Activated CD4-positive, alpha-beta T cell treated with anti-CD3 and anti-CD28 coated beads for 36 hours (primary cell): ENCODE measurements at places on chromosomes 7 and 10. TPM values are rescaled to one million over a fixed set of nuclear protein-coding genes. Genes with fewer than 3 reads are reported as not detected.

DNA sequence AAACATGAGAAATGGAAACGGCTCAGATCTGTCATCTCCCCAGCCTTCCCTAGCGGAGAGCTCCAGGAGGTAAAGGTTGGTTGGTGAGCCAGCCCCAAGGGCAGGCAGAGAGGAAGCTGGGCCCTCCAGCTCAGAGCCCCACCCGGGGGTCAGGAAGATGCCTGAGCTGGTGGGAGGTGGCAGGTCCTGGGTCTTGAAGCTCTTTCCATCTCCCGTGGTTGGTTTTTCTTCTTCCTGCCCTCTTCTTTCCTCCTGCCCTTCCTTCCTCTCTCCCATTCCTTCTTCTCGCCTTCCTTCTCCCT, 384.2 kb upstream of the FOXK1 start:
- peaks cover 5% of the 10 kb centered on the region for H3K27me3 ChIP-seq
- no peak overlapping the region for H3K4me3 ChIP-seq
- no peak overlapping the region for H3K27ac ChIP-seq
- no peak for DNase-seq
- peaks cover 2% of the 10 kb centered on the region for H3K36me3 ChIP-seq

- no peak for DNase-seq
- H3K36me3 ChIP-seq, result no peaks in the 10 kb centered on the region
- H3K4me1 ChIP-seq, result no peaks in the 10 kb centered on the region
- H3K4me3 ChIP-seq, result no peak overlapping the region
- H3K27me3 ChIP-seq, result no peaks in the 10 kb centered on the region
These were observed 128.2 kb downstream of the DOCK1 start for GRCh38 chr10:127033216-127034033.

- H3K4me1 ChIP-seq, result no peaks in the 10 kb centered on the region
- H3K27ac ChIP-seq, result no peak overlapping the region
- peak; percentile 30 for DNase-seq
- no peaks in the 10 kb centered on the region for H3K36me3 ChIP-seq
- H3K27me3 ChIP-seq, result peaks cover 3% of the 10 kb centered on the region
These were observed 148.1 kb upstream of the ZNF92 start for GRCh38 chr7:65225422-65226006.

- peaks cover under 1% of the 10 kb centered on the region for H3K27me3 ChIP-seq
- H3K4me1 ChIP-seq, result no peaks in the 10 kb centered on the region
- no peak overlapping the region for H3K27ac ChIP-seq
- no peaks in the 10 kb centered on the region for H3K36me3 ChIP-seq
These were observed 101.4 kb upstream of the GLI3 start for GRCh38 chr7:42338231-42338915.

DNA sequence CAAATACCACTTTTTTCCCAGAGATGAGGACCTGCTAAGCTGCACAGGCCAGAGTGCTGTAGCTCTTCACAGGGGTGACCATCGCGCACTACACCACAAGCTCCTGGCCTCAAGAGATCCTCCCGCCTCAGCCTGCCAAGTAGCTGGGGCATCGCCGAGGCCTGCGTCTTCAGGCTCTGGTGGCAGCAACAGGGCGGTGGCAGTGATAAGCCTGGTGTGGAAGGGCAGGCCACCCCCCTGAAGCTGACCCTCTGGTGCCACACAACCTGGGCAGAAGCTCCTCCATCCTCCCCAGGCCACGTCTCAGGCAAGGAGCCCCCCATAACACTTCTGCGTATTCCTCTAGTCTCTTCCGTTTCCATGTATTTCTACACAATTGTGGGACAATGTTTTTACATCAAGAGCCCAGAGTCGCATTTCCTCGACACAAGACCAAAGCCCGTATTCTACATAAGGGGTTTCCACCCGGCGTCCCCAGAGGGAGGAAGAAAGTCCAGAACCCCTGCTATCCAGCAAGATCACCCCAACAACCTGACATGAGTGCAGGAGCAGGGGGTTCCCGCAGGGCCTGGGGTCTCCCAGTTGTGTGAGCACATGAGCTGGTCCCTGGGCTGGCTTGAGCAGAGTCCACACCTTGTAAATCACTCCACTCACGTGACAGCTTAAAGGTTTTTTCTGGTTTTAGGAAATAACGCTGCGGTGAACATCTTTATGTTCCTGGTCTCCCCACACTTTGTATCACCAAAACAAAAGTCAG, 37.6 kb upstream of the NCAPG2 start:
- no peak overlapping the region for H3K4me3 ChIP-seq
- H3K27ac ChIP-seq, result peak overlapping the region; percentile 55
- peaks cover 50% of the 10 kb centered on the region for H3K36me3 ChIP-seq
- H3K27me3 ChIP-seq, result no peaks in the 10 kb centered on the region

GRCh38 chr10:122658356-122659049, 41.1 kb downstream of the C10orf120 start:
- H3K4me1 ChIP-seq, result no peaks in the 10 kb centered on the region
- peaks cover 5% of the 10 kb centered on the region for H3K27me3 ChIP-seq
- no peaks in the 10 kb centered on the region for H3K36me3 ChIP-seq
- no peak for DNase-seq
- H3K27ac ChIP-seq, result no peak overlapping the region
- no peak overlapping the region for H3K4me3 ChIP-seq

DNA sequence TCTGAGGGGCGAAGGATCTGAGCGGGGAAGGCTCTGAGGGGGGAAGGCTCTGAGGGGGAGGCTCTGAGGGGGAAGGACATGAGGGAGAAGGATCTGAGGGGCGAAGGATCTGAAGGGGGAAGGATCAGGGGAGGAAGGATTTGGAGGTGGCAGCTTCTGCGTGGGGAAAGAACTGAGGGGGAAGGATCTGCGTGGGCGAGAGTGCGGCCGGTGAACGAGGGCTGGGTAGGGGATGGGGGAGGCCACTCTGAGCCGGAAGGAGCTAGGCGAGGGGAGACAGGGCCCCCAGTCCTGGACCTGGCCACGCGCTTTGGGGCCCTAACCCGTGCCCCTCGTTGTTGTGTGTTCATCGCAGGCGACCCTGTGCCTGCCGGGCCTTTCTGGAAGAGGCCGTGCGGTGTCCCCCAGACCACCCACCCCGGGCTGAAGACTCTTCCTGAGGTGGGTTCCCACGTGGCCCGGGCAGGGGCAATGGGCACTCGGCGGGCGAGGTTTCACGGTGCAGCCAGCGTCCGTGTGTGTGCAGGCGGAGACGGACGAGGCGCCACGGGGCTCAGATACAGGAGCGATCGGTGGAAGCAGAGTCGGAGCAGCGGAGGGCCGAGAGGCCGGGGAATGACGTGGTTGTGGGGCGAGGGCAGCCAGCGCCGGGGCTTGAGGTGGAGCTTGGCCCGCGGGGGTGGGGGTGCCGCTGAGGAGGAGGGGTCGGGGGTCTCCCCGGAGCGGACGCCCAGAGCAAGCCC, 2.0 kb downstream of the CALY start:
- DNase-seq, result no peak
- no peaks in the 10 kb centered on the region for H3K36me3 ChIP-seq
- no peak overlapping the region for H3K27ac ChIP-seq
- H3K4me1 ChIP-seq, result peaks cover 5% of the 10 kb centered on the region

- peak overlapping the region; percentile 77 for H3K27ac ChIP-seq
- H3K4me1 ChIP-seq, result peaks cover 17% of the 10 kb centered on the region
- H3K27me3 ChIP-seq, result no peaks in the 10 kb centered on the region
- H3K36me3 ChIP-seq, result peaks cover 47% of the 10 kb centered on the region
These were observed 18.8 kb downstream of the CDC123 start for GRCh38 chr10:12214763-12215218.

DNA sequence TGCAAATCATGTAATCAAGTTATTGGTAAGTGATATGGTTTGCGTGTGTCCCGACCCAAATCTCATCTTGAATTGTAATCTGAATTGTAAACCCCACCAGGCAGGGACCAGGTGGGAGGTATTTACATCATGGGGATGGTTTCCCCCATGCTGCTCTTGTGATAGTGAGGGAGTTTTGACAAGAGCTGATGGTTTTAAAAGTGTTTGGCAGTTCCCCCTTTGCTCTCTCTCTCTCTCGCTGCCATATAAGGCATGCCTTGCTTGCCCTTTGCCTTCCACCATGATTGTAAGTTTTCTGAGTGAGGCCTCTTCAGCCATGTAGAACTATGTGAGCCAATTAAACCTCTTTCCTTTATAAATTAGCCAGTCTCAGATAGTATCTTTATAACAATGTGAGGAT, 302.6 kb downstream of the THSD7A start:
- no peak overlapping the region for H3K27ac ChIP-seq
- no peaks in the 10 kb centered on the region for H3K27me3 ChIP-seq

- peaks cover 13% of the 10 kb centered on the region for H3K36me3 ChIP-seq
- H3K27me3 ChIP-seq, result no peaks in the 10 kb centered on the region
- no peak overlapping the region for H3K27ac ChIP-seq
- DNase-seq, result no peak
- no peaks in the 10 kb centered on the region for H3K4me1 ChIP-seq
These were observed 36.4 kb downstream of the FAM204A start for GRCh38 chr10:118305730-118306129.

SUV39H2 gene
- total RNA-seq, result 51.5 TPM

PRDX3 gene
- 160 TPM for total RNA-seq

PRPS1L1 gene
- total RNA-seq, result not detected

SAP25 gene
- total RNA-seq, result 9.9 TPM

RGR gene
- not detected for total RNA-seq

PTPRZ1 gene
- not detected for total RNA-seq

SEMA3C gene
- total RNA-seq, result not detected

CNTNAP2 gene
- total RNA-seq, result not detected

LRRC4 gene
- 0.50 TPM for total RNA-seq

NEUROD6 gene
- not detected for total RNA-seq
